HT1080 (cell line): ENCODE measurements at places on chromosomes 2 and 18.

GRCh38 chr18:5646739-5647138 is 102.9 kb upstream of the EPB41L3 start:
- DNase-seq = no peak

- DNase-seq = peak; percentile 52
Observed at GRCh38 chr2:217166241-217166850, 306.5 kb upstream of the TNP1 start.

GRCh38 chr2:220219371-220219770 is 591.9 kb downstream of the SLC4A3 start:
- DNase-seq = no peak

DNA sequence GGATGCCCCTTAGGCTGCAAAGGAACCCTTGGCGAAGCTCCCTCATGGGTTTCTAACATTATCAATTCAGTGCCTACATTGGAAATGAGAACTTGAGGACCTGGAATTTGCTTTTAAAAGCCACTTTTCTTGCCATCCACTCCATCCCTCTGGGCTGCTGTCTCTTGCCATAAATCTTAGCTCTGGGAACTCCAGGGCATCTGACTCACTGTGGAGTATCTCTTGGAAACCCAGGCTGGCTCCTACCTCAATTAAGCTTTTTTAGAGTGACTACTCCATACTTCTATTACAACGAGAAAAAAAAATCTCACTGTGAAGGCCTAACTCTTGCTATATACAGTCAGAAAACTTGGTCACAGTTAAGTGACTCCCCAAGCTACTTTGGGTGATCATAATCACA is 227.2 kb upstream of the SETBP1 start:
- no peak for DNase-seq

DNA sequence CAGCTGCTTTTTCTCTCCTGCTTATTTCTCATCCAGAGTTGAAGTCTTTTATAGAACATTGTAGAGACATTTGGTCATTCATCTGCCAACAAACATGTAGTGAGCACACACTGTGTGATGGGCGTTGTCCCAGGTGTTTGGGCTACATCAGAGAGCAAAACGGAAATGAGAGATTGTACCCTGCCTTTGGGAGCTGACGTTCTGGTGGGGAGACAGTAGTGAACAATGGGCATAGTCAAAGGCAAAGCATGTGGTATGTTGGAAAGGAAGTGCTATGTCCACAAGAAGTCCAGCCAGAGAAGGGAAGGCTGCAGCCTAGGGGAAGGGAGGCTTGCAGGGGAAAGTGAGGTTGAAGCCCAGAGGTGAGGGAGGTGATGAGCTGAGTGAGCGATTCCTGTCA is 78.1 kb downstream of the PIEZO2 start:
- DNase-seq = peak; percentile 43

DNA sequence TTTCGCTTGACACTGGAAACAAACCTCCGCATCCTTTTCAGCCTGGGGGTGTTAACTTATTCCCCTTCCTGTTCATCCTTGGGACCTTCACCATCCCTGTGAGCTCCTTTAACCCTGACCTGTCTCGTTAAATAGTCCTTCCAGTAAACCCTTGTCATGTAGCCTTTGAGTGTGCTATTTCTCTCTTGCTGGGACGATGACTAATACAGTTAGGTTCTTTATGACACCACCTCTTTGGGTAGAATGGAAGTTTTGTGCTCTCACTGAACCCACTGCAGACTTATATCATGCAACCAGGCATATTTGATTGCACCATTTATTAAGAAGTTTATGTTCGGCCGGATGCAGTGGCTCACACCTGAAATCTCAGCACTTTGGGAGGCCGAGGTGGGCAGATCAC is 40.5 kb upstream of the GAREM1 start:
- peak; percentile 10 for DNase-seq

- DNase-seq = peak; percentile 28
Observed at GRCh38 chr2:162282765-162283425, 35.6 kb downstream of the IFIH1 start.

GRCh38 chr2:191152482-191153240 is 1.9 kb upstream of the STAT4 start:
- peak; percentile 46 for DNase-seq

- DNase-seq = peak; percentile 39
Observed at GRCh38 chr18:76822506-76823160, at the start of gene ZNF236. Gene ZNF236, plus strand, starts transcription at chr18:76822557. Its CDS starts 51 bp downstream, at chr18:76822608.

GRCh38 chr2:148553332-148553887 is 91.1 kb upstream of the EPC2 start:
- no peak for DNase-seq

DNA sequence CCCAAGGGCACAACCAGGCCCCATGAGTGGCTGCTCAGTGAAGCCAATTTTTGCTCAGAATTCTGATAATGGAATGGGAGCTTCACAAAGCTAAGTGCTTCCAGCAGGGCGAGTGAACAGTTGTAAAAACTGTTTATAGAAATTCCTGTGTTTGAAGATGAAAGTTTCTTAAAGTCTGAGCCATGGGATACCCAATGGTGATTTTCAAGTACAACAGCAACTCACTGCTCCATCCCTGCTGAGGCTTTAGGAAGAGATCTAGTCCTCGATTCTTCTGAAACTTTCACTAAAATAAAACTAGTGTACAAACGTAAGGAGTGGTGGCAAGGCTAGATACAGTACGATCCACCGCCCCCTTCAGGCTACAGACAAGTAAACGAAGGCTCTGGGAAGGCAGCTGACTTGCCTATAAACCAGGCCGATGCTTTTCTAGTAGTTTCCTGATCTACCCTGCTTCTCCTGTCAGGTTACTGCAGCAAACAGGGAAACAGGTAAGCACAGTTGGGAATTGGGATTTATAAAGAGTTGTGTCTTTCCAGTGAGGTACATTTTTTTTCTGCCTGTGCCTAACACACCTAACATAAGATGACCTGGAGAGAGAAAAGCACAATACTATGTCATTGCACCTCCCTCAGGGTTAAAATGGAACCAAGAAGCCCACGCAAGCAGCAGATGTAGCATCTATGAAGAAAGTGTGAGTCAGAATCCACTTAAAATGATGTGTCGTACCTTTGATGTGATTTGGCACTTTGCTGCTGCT is 108.7 kb downstream of the UXS1 start:
- peak; percentile 23 for DNase-seq
